Epithelial cell of prostate (primary cell): ENCODE measurements at places on chromosomes 2 and 18.

- DNase-seq = peak; percentile 71
Observed at GRCh38 chr2:216195565-216196029, 86.4 kb downstream of the XRCC5 start.

- no peak for DNase-seq
Observed at GRCh38 chr2:70182689-70183088, 8.1 kb downstream of the C2orf42 start.

DNA sequence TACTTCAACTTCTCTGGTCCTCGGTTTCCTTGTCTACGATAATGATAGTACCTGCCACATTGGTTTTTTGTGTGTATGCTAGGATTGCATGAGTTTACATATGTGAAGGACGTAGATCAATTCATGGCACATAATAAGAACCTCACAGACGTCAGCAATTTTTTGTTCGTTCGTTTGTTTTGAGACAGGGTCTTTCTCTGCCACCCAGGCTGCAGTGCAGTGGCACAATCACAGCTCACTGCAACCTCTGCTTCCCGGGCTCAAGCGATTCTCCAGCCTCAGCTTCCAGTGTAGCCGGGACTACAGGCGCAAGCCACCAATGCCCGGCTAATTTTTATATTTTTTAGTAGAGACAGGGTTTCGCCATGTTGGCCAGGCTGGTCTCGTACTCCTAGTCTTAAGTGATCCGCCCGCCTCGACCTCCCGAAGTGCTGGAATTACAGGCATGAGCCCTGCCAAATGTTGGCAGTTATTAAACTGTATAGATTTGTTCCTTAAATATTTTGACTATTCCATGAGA lies 756 bp upstream of the SLC35F5 start:
- no peak for DNase-seq

DNA sequence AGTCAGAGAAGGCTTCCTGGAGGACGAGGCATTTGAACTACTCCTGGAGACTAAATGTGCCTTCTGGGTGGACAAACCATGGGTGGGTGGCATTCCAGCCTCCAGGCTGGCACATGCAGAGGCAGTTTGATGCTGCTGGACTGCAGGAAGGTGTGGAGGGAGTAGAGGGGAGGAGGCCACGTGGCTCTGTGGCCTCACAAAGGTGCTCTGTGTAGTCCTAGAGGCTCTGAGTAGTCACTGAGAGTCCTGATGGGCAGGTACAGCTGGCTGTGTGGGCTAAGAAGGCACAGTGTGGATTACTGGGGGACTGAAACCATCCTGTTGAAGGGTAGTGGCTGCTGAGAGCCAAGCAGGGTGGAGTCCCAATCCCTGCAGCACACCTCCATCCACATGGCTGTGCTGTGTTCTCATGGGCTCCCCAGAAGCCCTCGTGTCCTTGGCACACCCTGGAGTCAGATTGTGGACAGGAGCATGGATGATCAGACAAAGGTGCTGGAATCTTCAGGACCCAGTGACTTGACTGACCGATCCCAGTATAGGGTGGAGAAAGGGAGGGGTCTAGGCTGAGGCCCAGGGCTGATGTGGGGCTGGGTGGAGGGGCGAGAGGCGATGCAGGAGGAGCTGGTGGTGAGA lies 87.4 kb upstream of the HS6ST1 start:
- no peak for DNase-seq

- no peak for DNase-seq
Observed at GRCh38 chr2:15222856-15223255, 338.3 kb downstream of the NBAS start.

DNA sequence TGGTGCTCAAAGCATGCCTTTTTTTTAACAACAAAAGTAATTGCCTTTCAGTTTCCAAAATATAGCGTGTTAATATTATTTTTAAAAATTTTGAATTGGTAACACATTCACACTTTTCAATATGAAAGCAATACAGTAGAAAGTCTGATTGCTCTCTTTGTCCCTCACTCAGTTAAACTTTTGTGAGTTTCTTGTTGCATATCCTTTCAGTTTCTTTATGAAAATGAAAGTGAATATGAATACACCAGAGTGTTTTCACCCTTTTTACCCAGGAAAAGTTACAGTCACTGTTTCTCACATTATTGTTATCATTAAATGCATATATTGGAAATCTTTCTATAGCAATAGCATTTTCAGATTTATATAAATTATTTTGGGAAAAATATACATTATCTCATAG lies 377.4 kb upstream of the CRIM1 start:
- no peak for DNase-seq

GRCh38 chr2:237296756-237297155 lies 117.2 kb downstream of the COL6A3 start:
- DNase-seq = no peak

DNA sequence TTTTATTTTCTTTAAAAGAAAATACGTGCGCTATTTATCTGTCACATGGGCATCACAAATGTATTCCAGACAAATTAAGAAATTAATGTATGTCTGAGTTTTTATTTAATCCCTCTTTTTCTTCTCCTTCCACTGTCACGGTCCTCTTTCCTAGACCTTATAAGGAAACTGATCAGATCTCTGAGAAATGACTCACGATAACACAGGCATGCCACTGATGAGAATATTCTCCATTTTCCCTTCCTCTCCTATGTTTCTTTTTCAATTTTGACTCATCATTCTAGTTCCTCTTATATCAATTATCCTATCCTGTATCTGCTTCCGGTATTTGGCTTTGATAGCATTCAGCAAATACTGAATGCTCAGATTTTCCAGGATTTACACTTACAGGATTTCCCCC lies 121.8 kb downstream of the DSC3 start:
- DNase-seq = no peak

DNA sequence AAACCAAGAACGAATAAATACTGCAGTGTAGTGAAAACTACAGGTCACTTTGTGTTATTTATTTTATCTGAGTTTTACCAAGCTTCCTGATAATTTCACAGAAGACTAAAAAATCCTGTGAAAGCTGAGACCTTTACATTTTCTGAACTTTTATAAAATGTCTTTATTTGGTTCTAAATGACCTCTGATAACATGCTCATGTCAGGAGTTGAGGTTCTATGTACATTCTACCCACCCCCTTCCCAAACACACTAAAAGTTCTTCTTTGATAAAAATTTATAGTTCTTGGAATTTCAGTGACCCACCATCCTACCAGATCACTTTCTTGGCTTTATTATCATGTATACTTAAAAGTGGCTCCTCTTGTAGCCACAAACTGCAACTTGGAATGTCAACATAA lies 463.1 kb downstream of the PIK3C3 start:
- no peak for DNase-seq

- DNase-seq = no peak
Observed at GRCh38 chr2:163466331-163467250, 269.2 kb downstream of the FIGN start.

DNA sequence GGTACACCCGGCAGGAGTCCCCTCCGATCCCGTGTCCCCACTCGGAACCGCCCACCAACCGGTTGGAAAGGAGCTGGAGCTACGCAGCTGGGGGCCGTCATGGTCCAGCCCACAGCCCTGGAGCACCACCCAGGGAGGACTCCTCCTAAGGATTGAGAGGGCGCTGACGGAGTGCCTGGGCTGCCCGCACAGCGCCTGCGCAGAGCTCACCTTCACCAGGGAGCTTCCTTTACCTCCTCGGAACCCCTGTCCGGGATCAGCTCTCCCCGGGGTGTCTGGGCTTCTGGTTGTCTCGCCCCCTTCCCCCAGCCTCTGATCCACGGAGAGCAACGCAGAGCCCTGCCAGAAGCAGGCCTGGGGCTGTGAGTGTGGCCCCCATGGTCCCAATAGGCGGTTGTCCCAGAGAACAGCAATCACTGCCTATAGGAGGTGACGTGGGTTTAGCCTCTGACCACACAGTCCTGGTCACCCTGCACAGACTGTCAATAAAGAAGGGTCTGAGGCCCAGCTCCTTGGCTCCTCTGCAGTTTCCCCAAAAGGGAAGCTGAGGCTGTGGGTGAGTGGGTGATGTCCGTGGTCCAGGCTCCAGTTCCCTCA lies 14.6 kb downstream of the ALPG start:
- no peak for DNase-seq

DNA sequence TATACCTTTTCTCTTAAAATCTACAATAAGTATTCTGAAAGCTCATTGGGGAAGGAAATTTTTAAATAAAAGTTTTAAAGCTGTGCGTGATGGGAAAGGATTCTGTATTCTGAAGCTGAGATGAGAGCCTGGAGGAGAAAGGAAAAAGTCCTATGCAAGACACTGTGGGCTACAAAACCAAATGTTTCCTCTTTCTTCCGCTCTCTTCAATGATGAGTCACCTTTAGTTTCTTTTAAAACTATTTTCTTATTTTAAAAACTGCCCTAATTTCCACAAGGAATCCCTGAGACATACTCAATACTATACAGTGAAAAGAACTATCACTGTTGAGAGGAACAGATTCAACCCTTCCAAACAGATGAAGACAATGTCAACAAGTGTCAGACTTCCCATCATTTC lies 87.4 kb downstream of the INO80D start:
- DNase-seq = no peak

DNA sequence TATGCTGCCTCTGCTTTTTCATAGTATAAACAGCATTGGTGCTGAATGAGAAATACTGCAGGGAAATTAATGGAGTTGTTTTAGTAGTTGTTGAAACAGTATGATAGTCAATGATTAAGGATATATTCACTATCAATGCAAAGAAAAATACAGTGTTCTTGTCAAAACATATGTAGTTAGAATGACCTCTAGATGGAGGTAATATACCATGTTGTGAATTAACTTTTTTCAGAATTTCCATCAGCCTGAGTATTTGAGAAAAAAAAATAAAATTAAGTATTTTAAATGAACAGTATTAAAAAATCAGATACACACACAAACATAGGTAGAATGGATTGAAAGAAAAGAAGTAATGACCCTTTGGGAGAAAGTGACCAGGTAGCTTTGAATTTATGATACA lies 59.5 kb downstream of the RMDN2 start:
- no peak for DNase-seq

GRCh38 chr2:128599700-128600099 lies 281.0 kb upstream of the HS6ST1 start:
- no peak for DNase-seq

DNA sequence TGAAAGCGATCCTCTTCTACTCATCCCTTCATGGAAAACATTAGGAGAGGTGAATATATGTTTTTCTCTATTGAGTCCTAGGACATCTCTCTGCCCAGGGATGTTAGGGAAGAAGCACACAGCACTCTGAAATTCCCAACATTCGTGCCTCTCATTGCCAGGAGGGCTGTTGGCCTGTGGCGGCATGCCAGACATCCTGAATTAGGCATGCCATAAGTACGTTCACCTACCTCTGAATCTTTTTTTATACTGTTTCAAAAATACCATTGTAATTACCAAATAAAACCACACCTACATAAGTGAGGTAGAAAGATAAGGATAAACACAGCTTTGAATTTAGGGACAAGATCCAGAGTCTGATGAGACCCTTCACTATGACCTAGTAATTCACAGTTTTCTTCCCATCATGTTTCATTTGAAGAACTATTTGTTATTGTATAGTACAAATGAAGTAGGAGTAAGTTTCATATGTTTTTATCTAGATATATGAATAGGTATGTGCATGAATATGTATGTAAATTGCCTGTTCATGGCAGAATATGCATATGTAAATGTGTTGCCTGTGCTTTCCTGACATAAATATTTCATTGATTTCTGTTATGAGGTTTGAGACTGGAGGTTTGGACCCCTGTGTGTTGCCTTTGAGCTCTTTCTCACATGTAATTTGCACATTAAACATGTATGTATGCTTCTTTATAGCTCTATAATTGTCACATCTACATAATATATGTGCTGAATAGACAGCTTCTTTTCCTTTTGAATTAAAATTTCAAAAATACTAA lies 66.6 kb upstream of the STAM2 start:
- peak; percentile 6 for DNase-seq

GRCh38 chr2:190551928-190552327 lies 17.4 kb upstream of the NEMP2 start:
- no peak for DNase-seq

- no peak for DNase-seq
Observed at GRCh38 chr2:233422050-233422639, 67.9 kb downstream of the DGKD start.

DNA sequence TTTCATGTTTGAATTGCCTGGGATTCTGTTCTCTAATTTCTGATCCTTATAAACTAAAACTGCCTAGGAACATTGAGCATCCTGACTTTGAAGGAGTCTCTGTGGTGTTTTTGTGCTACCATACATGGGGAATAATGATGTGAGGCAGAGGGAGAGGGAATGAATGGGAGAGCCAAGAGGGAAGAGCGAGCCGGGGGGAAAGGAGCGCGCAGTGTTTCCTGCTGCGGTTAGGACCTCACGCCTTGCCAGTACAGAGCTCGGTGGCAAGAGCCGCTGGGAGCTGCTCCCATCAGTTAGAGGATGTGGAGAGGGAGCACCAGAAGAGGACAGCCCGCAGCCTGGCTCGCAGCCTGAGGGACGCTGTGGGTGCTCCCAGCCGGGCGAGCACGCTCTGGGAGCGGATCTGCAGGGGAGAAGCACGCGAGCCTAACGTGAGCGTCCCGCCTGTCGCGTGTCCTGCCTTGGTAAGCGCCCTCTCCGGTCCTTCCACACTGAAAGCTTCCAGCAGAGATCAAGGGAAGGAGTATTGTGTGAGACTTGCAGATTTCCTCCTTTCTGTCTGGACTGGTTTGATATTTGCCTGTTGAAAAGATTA lies 114.7 kb downstream of the FAM210A start:
- DNase-seq = no peak

GRCh38 chr18:10242936-10243680 lies 211.3 kb upstream of the APCDD1 start:
- no peak for DNase-seq

GRCh38 chr2:9666306-9666705 lies 35.5 kb upstream of the YWHAQ start:
- DNase-seq = no peak

DNA sequence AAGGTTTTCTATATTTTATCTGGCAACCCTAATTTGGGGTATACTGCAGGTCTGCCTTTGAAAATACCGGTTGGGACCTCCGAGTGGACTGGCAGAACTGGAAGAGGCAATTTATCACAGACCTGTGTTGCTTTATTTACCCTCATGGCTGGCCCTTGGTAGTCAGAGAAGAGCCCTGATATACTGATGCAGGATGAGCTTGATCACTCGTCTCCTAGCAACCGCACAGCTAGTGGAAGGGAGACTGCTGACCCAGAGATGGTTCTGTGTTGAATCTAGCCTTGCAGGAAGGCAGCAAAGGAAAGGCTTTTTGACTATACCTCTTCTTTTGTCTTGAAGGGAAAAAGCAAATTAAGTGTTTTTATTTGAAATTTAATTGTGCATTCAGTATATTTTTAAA lies 154.7 kb downstream of the EML6 start:
- no peak for DNase-seq

DNA sequence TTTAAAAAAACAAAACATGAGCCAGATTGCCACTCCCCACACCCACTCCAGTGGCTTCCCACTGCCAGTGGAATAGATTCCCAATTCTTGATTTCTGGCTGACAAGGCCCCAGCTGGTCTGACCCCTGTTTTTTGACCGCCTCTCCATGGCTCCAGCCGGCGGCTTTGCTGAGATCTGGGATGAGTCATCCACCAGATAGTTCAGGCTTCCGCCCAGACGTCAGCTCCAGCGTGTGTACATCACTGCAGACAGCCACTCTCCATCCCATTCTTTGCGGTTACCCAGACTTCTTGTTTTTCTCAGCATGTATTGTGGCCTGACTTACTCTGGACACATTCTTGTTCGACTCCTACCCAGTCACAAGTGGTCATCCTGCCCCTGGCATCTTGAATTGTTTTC lies 227.9 kb downstream of the GBX2 start:
- no peak for DNase-seq
